ENCODE measurements at places on chromosomes 5 and 9.

DNA sequence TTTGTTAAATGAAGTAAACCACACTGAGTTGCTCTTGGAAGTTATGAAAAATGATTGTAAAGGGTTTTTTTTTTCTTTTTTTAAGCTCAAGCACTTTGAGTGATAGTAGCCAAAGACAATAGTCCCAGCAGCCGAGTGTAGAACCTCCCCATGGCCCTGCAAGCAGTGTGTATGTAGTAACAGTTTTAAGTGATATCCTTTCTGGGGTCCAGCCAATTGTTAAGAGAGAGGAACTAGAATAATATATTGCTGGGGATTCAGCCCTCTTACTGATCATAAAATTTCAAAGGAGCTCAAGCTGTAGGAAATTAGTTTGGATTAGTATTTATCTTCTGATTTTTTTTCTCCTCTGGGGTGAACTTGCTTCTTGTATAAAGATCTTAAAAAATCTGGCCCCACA, 43.2 kb downstream of the NPR3 start:
- DNase-seq: no peak

DNA sequence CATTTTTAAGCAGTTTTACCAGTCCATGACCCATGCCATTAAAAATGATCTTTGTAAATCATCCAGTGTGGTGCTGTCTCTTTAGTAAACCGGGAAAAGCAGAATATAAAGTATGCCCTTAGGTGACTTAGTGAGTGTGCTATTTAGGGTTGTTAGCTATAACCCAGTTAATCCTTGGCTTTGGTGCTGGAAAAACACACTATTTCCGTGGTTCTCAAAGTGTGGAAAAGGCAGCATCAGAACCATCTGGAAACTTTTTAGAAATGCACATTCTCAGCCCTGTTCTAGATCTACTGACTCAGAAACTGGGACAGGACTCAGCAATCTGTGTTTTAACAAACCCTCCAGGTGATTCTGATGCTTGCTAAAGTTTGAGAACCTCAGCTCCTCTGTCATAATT, 123.6 kb upstream of the ZNF608 start:
- no peak for DNase-seq

DNA sequence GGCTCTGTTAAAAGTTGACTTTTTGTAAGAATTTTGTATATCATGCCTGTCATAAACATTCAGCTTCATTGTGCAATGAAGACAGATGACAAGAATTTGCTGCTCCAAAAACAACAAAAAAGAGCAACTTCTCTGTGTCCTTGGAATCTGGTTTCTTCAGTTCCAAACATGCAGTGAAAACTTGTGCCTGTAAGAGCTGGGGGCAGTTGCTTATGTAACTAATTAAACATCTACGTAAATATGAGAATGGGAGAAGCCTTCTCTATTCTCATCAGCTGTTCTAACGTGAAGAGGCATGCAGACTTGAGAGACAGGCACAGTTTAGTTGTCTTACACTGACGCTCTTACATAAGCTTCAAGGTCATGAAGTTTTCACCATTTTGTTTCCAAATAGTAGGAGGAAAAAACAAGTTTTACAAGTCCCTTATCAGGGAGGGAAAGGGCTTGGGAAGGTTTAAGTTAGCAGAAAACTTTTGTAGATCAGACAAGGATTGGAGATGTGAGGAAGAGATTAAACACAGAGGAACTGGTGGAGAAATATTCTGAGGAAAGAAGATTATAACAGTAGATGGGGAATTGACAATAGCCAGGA, 170.4 kb downstream of the RFK start:
- no peak for DNase-seq

- no peak for DNase-seq
Observed at GRCh38 chr5:161676103-161676502, 9.4 kb upstream of the GABRA6 start.

DNA sequence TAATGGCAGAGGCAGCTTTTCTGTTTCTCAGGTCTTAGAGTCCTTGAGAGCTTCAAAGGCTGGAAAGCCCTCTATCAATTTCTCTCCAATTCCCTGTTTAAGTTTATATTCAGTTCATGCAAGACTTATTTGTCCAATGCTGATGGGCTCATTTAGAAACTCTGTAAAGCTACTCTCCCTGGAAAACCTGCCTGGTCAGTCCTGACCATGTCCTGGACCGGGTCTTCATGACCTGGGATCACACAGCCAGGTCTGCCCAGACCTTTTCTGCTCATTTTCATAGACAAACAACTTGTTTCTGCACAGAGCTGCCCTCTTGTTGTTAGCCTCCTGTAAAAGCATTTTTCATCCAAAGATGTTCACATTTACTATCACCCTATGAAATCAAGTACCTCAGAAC, 85.4 kb upstream of the TBCA start:
- DNase-seq: no peak

- DNase-seq: no peak
Observed at GRCh38 chr5:77224672-77225355, 14.3 kb downstream of the PDE8B start.

DNA sequence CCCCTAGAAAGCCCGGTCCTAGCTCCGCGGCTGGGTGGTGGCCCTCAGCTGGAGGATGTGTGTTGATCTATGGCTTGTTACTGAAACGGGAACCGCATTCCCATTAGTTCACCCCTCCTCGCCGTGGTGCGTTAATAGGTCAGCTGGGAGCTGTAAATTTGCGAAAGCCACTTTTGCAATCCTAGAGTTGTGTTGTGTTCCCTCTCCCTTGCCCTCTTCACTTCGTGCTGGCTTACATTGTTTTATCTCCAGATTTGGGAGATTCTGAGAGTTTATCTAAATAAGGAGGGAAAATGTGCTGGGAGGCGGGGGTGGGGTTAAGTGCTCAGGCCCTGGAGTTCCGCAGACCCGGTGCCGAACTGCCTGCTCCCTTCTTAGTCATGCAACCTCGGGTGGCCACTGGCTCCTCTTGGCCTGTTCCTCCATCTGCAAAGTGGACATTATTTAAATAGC, 62.8 kb downstream of the HMCN2 start:
- no peak for DNase-seq

DNA sequence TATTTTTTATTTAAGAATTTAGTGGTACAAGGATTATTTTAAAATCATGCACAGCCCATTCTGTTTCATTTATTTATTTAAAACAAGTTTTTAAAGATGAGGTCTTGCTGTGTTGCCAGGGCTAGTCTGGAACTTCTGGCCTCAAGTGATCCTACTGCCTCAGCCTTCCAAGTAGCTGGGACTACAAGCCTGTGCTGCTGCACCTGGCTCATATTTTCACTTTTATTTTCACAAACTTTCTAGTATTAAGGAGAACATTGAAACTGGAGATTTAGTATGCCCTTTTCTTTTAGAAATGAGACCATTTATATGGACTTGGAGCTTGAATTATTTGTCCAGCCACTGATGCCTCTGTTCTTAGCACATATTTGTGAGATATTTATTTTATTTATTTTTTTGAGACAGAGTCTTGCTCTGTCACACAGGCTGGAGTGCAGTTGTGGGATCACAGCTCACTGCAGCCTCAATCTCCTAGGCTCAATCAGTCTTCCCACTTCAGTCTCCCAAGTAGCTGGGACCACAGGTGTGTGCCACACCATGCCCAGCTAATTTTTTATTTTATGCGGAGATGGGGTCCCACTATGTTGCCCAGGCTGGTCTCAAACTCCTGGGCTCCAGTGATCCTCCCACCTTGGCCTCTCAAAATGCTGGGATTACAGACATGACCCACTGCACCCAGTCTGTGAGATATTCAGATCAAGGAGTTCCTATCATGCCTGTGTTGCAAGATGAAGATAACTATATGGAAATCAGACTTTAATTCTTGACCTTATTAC, 7.4 kb downstream of the DMXL1 start:
- no peak for DNase-seq

- no peak for DNase-seq
Observed at GRCh38 chr9:137723783-137724445, 105.1 kb downstream of the EHMT1 start.

DNA sequence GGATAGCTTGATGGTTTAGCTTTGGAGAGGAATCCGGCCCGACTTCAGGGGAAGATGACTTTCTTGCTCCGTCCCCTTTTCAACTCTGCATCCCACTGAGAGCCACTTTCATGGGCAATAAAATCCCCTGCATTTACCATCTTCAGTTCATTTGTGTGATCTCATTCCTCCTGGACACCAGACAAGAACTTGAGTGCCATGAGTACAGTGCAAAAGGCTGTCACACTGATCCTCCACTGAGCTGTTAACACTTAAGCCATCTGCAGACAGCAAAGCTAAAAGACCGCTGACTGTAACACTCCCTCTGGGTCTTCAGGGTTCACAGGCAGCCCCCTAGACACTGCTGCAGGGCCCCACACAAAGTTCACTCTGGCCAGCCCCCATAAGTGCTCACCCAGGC, 48.3 kb upstream of the TCERG1 start:
- no peak for DNase-seq

DNA sequence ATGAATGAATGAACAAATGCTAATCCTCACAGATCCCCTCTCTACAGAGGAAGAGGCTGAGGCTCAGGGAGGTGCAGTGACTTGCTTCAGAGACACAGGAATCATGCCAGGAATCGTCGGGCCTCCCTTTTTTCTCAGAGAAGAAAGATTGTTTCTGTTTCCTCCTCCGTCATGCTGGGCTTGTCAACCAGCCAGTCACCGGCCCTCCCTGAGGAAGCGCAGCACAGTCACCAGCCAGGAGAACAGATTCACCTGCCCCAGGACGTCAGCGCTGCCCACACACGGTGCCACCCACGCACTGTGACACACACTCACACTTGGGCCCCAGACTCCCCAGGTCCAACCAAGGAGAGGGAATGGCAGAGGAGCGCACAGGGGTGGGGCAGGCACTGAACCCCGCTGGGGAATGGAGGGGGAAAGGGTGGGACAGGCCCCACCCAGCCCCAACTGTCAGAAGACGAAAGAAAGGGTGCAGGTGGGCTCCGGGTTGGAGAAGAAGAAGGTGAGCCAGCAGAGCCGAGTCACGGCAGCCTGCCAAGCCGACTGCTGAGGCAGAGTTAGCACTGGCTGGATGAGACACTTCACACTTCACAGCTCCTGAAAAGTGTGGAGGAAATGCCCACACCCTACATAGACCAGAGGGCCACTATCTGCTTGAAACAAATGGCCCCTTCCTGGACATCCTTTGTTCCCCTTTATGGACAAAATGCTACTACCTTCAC, 13.8 kb upstream of the ERGIC1 start:
- DNase-seq: no peak

Data from NCI-H524 treated with DMSO at 0.1 percent for 48 hours (cell line).